ENCODE measurements at places on chromosomes 4 and X. TPM values are rescaled to one million over a fixed set of nuclear protein-coding genes. Genes with fewer than 3 reads are reported as not detected.

DNA sequence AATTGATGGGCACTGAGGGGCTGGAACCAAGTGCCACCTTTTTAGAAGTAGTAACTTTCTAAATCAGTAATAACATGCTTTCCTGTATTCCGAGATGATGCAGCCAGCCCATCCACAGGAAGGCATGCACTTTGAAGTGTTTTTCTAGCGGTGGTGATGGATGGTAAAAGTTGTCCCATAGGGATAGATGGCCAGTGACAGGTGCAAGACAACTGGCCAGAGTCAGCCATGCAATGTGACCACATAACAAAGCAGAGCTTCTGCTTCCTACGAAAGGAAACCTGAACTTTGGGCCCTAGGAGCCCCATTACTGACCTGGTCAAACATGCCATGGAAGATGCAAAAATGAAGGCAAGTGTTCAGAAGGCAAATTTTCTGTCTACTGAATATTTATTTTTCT lies 72.3 kb downstream of the NR3C2 start:
- no peak for DNase-seq

DNA sequence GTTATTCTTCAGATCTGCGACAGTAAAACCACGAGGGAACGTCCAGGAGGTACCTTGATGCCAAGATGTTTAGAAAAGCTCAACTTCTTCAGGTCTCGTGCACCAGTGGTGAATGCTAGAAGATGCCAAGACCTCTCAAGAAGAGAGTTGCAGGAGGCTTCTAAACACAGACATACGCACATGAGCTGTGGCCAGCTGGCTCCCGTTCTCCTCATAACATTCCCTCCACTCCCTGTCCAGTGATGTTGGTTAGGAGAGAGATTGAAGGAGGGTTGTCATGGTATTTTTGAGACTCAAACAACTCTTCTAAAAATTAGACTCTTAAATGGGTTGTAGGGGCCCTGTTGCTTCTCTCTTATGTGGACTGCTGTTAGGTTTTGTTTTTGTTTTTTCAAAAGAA lies 184.3 kb downstream of the QDPR start:
- DNase-seq, result no peak

DNA sequence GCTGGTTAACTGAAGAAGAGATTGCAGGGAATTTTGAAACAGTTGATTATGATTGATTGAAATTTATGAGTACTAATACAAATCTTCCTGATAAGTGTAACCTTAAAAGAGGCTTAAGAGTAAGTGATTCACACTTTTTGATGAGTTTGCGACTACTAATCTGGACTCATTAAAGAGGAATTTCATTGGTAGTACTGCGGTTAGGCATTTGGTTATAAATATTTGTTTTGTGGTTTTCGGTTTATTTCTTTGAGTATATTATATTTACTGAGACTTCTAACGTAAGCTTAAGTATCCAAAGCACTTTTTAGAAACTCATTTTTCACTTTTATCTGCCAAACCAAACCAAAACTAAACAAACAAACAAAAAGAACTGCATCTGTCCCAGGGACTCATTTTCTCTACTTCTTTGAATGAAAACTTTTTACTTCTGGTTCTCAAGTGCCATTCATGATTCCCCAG lies 20.7 kb downstream of the SLIT2 start:
- DNase-seq, result no peak

DNA sequence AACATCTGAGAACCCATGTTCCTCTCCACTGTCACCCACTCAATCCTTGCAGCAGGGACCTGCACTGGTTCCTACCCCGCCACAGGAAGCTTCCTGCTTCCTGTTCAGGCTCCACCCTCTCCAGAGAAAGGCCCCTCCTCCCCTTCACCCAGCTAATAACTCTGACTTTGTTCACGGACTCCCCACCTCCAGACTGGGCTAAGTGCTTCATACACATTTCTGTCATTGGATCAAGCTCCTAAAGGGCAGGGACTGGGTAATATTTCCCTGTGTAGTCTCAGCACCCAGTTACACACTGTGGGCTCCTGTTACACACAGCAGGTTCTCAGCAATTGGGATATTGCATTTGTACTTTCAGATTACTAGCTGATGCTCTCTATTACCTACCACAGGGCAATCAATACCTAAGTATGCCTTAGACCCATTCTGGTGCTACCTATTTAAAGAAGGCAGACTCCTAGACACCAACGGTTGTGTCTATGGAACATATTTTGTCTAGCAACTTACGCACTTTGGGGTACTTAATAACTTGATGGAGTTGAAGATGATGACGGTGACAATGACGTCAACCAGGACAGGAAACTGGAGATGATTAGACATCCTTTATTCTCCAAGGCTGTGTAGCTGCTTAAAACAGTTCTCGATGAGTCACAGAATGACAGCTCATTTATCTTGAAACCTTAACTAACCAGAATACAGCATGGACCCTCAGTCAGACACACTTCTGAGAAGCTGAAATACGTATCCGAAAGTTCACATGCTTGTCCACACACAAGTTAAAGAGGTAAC lies 58.1 kb downstream of the MAML3 start:
- no peak for DNase-seq

DNA sequence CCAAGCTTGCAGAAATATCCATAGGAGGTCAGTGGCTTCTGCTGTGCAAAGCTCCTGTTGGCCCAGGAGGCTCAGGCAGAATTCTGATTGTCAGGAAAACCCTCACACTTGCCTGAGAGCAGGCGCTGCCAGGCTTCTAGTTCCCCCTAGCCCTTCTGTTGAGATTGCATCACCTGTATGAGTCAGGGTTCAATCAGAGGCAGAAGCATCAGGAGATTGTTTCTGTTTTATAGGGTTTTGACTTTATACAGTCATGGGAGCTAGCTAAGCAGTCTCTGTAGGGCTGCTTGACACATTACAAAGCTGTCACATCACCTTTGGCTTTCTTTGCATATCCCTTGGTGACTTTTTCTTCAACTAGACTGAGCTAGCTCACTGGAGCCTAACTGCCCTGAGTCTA lies 27.8 kb downstream of the DIPK2B start:
- no peak for DNase-seq

The MUC7 gene
- not detected for polyA plus RNA-seq

The ANXA10 gene
- not detected for polyA plus RNA-seq

The USP27X gene
- 10.6 TPM for polyA plus RNA-seq

The TLL1 gene
- 2.3 TPM for polyA plus RNA-seq

The HSFX2 gene
- polyA plus RNA-seq, result 0.46 TPM

- DNase-seq, result no peak
These were observed 20.9 kb downstream of the KLB start for GRCh38 chr4:39427520-39428114.

- no peak for DNase-seq
These were observed 2.4 kb upstream of the SH3KBP1 start for GRCh38 chrX:19889582-19890342.
